ENCODE measurements at places on chromosomes 2 and 18.

DNA sequence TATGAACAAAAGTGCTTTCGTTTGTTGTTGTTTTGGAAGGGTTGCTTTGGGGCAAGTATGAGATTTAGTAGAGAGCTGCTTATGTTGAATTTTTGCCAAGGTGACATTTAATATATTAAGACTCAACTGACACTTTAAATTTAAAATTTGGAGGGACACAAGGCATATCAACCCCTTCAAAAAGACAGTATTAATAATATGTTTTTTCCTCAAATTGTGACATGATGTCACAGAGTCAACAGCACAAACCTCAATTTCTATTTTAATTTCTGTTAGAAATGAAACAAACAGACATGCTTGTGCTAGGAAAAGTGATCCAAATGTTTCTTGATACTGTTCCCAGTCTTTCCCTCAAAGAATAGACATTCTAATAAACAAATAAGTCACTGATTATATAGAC is 218.9 kb downstream of the CYRIA start:
- no peak for DNase-seq

DNA sequence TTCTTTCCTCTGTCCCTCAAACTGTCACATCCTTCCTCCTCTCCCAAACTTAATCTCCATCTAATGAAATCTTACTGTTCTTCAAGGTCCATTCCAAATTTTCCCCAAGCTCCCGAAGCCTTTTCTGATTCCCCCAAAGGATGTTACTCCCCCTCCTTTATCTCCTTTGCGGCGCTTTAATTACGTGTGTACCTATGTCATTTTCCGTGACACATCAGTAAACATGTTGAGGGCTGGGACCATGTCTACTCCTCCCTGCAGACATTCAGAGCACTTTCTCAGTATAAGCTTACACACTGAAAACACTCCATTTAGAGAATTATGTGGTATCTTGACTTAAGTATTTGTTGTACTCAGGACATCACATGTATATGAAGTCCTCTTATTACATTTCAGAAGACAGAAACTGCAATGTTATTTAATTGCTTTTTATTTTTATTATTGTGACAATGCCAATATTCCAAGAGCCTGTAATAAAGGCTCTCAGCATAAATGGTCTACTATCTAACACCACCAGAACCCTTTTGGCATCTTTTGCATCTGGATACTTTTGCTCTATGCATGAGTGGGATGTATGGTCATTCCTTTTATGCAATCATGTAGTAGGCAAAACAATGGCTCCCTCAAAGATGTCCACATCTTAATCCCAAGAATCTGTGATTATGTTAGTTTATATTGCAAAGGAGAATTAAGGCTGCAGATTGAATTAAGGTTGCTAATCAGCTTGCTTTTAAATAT is 1.8 kb downstream of the NMI start:
- DNase-seq: no peak

GRCh38 chr2:118974103-118974993 is 32.4 kb downstream of the MARCO start:
- no peak for DNase-seq

- no peak for DNase-seq
Measured at GRCh38 chr18:11035814-11036495, 113.4 kb downstream of the PIEZO2 start.

DNA sequence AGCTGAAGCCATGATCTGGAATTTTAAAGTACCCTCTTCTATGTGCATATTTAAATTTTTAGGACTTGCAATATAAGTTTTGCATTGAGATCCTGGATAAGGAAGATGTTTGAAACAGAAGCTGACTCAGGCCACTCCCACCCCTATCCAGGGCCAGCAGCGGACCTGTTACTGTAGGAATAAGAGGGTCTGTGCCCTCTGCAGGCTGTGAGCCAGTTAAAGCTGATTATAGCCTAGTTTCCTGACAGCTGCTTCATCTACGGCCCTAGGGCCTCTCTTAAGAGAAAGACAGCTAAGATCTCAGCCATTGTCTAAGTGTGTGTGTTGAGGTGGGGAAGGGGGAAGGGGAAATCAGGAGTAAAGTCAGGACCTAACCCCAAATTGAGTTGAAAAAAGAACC is 234.0 kb downstream of the HAUS1 start:
- DNase-seq: no peak

DNA sequence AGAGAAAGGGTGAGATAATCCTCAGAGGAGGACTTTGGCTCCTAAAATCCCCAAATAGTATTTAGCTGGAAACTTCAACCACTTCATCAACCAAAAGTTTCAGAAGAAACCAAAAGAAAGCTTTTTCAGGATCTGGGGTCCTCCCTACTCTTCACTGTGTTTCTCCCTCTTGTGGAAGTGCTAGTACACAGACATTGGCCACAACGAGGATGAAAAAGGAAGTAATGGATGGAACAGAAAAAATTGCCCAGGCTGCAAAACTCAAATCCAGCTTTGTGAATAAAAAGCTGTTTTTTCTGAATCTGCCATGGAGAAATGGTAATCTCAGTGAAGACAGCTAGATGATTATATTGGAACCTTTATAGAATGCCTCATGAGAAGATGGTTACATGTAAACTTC is 4.0 kb downstream of the PID1 start:
- no peak for DNase-seq

- DNase-seq: no peak
Measured at GRCh38 chr18:62336618-62337017, 11.5 kb downstream of the TNFRSF11A start.

DNA sequence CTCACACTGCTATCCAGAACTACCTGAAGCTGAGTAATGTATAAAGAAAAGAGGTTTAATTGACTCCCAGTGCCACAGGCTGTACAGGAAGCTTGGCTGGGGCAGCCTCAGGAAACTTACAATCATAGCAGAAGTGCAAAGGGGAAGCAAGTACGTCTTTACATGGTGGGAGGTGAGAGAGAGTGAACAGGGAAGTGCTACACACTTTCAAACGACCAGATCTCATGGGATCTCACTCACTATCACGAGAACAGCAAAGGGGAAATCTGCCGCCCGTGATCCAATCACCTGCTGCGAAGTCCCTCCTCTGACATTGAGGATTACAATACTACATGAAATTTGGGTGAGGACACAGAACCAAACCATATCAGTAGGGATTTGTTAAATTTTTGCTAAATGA is 150.4 kb upstream of the NXPH2 start:
- DNase-seq: no peak

DNA sequence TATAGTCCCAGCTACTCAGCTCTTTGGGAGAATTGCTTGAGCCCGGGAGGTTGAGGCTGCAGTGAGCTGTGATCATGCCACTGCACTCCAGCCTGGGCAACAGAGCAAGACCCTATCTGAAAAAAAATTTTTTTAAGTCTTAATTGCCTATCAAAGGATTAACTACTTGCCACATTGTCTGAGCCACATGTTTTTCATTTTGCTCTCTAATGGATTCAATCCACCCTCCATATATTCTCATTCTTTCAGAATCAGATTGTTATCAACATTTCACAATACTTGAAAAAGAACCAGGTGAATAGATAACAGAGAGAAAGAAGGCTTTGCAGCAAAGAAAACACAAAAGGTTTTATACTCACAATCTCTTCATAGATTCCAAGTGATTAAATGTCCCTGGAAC is 61.0 kb downstream of the PXDN start:
- DNase-seq: no peak

DNA sequence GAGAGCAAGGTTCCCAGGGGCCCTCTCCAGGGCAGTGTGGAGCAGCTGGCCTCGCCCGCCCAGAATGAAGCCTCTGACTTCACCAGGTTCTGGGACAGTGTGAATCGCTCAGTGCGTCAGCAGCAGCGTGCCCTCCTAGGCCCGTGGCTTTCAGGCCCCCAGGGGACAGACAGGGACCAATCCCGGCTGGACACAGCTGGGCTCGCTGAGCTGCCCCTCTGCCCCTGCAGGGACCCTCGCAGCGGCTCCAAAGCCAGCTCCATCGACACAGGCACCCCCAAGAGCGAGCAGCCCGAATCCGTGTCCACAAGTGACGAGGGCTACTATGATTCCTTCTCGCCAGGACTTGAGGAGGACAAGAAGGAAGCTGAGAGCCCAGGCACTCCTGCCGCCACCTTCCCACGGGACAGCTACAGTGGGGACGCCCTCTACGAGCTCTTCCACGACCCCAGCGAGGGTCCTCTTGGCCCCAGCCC is 7.6 kb downstream of the AMER3 start:
- no peak for DNase-seq

- no peak for DNase-seq
Measured at GRCh38 chr18:48997985-48998831, 47.4 kb upstream of the SMAD7 start.

- DNase-seq: no peak
Measured at GRCh38 chr2:107931412-107931811, 54.9 kb upstream of the SLC5A7 start.

- DNase-seq: no peak
Measured at GRCh38 chr2:132607426-132608090, 62.4 kb downstream of the LYPD1 start.

DNA sequence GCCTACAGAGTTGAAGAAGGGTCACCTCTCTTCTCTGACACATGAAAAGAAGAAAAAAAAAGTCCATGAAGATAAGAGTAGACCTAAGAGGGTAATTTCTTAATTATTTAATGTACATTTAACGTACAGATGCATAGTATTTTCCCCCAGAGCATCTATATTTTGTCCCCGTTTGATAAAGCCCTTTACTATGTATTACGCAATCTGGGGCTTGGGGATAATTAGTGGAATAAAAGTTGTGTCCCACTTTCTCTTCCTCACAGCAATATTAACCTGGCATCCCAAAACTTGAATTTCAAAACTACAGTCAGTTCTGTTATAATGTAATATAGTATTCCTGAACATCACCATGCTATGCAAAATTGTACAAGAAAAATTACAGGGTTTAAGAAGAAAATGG is 254.1 kb downstream of the SUCLG1 start:
- DNase-seq: no peak

DNA sequence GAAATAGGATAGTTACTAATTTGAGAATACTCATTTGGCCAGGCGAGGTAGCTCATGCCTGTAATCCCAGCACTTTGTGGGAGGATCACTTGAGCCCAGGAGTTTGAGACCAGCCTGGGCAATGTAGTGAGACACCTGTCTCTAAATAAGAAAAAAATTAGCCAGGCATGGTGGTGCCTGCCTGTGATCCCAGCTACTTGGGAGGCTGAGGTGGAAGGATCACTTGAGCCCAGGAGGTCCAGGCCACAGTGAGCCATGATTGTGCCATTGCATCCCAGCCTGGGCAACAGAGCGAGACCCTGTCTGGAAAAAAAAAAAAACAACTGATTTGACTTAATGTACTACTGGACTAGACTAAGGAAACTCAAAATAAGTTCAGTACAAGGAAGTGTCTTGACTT is 32.7 kb upstream of the ZNF638 start:
- no peak for DNase-seq

- no peak for DNase-seq
Measured at GRCh38 chr2:106323337-106324013, 129.4 kb upstream of the UXS1 start.
